HFFc6 (cell line): ENCODE measurements at places on chromosomes 5 and 9. TPM values are rescaled to one million over a fixed set of nuclear protein-coding genes. Genes with fewer than 3 reads are reported as not detected.

GRCh38 chr9:125400725-125401716 lies 139.4 kb downstream of the GAPVD1 start:
- no peak for DNase-seq
- H3K4me1 ChIP-seq = peaks cover 5% of the 10 kb centered on the region
- H3K27ac ChIP-seq = no peak overlapping the region
- H3K4me3 ChIP-seq = no peak overlapping the region
- no peaks in the 10 kb centered on the region for H3K36me3 ChIP-seq

- no peak overlapping the region for H3K27ac ChIP-seq
- no peak overlapping the region for H3K4me3 ChIP-seq
- peaks cover 11% of the 10 kb centered on the region; the same call in 1 of the 2 replicates for H3K36me3 ChIP-seq
- no peaks in the 10 kb centered on the region for H3K4me1 ChIP-seq
- peaks cover 1% of the 10 kb centered on the region for H3K27me3 ChIP-seq
- no peak for DNase-seq
These were observed 363 bp downstream of the ZNF454 start for GRCh38 chr5:178941361-178941760.

DNA sequence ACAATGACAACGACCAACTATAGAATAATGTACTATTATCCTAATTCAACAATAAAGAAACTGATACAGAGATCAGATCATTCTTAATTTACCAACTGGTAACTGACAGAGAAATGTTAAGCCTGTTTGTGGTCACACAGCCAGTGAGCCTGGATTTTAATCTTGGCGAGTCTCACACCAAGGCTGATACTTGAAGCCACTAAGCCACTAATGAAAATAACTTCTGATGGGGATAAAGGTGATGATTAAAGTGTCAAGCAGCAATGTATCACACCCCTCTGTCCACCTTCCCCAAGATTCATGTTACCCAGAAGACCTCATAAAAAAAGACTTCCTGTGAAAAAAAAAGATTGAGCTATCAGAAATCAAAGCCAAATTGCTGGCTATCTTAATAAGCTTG lies 350.5 kb downstream of the SPOCK1 start:
- H3K27ac ChIP-seq = no peak overlapping the region
- H3K4me1 ChIP-seq = peaks cover 48% of the 10 kb centered on the region
- H3K36me3 ChIP-seq = no peaks in the 10 kb centered on the region
- DNase-seq = no peak
- peaks cover 7% of the 10 kb centered on the region; the same call in 1 of the 2 replicates for H3K27me3 ChIP-seq

GRCh38 chr9:133276001-133276884 lies 1.2 kb upstream of the ABO start:
- DNase-seq = no peak
- H3K27ac ChIP-seq = no peak overlapping the region
- H3K27me3 ChIP-seq = peaks cover 55% of the 10 kb centered on the region
- H3K4me3 ChIP-seq = no peak overlapping the region
- H3K36me3 ChIP-seq = no peaks in the 10 kb centered on the region

GRCh38 chr5:33275391-33275790 lies 165.4 kb upstream of the TARS1 start:
- H3K27ac ChIP-seq = no peak overlapping the region; the same call in 1 of the 2 replicates
- DNase-seq = no peak
- H3K27me3 ChIP-seq = no peaks in the 10 kb centered on the region; the same call in 1 of the 2 replicates
- H3K4me1 ChIP-seq = peaks cover 61% of the 10 kb centered on the region
- no peak overlapping the region for H3K4me3 ChIP-seq

Gene TAF11L10
- not detected in 3 replicates for total RNA-seq

DNA sequence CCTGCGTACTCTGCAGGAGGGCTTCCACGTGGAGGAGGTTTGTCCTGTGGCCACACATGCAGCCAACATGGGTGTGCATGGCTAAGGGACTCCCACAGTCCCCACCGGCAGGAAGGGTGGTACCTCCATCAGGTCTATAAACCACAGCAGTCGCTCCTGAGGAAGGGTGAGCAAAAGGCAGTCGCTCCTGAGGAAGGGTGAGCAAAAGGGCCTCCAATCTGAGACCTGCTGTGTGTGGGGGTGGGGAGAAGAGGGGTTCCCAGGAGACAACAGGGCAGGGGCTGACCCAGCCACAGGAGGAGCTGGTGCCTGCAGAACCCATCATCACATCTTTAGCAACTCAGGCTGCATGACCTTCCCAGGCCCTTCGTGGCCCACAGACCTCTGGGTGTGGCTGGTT lies 30.3 kb upstream of the AKNA start:
- H3K36me3 ChIP-seq = no peaks in the 10 kb centered on the region
- no peak overlapping the region for H3K4me3 ChIP-seq
- H3K4me1 ChIP-seq = peaks cover 27% of the 10 kb centered on the region
- H3K27ac ChIP-seq = no peak overlapping the region

Gene RANBP3L
- not detected in 3 replicates for total RNA-seq

- H3K27me3 ChIP-seq = peaks cover 2% of the 10 kb centered on the region
- no peak for DNase-seq
- no peak overlapping the region for H3K27ac ChIP-seq
- no peak overlapping the region for H3K4me3 ChIP-seq
These were observed 65.5 kb upstream of the SYNPO start for GRCh38 chr5:150574818-150575547.

Gene RASGEF1C
- not detected in 3 replicates for total RNA-seq

Gene FAM221B
- total RNA-seq = not detected in 3 replicates

DNA sequence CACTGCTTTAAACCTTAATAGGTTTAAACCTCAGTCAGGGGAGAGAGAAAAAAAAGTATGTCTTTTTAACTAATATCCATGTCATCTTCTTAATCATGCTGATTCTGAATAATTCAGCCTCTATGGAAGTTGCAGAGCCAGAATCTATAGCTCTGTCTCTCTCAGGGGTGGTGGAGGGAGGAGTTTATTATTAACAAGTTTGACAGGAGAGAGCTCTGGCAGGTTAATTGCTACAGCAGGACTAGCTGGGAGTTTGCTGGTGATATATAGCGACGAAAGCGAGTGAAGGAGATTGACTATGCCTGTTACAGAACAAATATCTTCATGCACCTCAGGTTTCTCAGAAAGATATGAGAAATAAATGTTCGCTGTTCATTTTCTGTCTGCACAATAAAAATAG lies 586.4 kb downstream of the TLE4 start:
- no peak overlapping the region for H3K27ac ChIP-seq
- peaks cover 20% of the 10 kb centered on the region for H3K4me1 ChIP-seq
- no peak for DNase-seq
- H3K27me3 ChIP-seq = peaks cover 8% of the 10 kb centered on the region
- H3K4me3 ChIP-seq = peak overlapping the region; percentile 33; the same call in 1 of the 2 replicates

DNA sequence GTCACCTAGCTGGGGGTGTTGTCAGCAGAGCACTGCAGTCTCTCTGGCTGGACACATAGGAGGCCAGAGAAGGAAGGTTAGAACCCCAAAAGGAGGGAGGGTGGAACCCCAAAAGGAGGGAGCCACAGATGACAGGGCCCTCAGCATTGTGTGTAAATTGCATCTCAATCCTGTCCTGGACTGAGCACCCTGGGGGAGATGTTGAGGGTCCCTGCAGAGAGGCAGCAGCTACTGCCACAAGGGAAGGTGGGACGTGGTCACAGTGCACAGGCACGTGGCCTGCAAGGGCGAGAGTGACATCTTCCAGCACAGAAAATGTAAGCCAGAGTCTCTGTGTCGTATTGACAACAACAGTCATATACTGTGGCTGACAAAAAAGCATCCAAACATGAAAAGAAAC lies 36.5 kb upstream of the CEP72 start:
- no peaks in the 10 kb centered on the region for H3K4me1 ChIP-seq
- H3K36me3 ChIP-seq = no peaks in the 10 kb centered on the region
- DNase-seq = no peak
- H3K27me3 ChIP-seq = peaks cover 49% of the 10 kb centered on the region
- no peak overlapping the region for H3K27ac ChIP-seq

DNA sequence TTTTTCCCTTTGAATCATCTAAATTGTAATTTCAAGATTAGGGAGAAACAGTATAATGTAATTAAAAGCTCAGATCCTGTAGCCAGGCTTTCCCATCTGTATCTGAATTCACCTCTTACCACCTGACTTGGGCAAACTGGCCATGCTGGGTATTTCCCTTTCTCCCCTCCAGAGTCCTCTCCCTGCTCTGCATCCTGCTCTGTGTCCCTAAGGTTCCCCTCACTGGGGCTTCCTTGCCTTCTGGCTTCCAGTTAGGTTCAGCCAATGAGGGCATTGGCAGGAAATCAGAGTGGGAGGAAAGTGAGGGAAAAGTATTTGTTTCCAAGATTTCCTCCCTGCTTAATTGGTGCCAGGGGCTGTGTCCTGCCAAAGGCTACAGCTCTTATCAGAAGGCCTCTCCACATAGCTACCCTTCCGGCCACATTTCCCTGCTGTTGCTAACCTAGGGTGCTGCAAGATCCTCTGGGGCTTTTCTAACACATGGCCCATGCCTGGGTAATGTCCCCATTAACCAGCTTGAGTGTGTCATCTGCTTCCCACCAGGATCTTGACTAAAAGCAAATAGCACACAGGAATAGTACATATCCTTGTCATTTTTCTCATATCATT lies 51.0 kb upstream of the MPDZ start:
- no peaks in the 10 kb centered on the region; the same call in 1 of the 2 replicates for H3K27me3 ChIP-seq
- no peaks in the 10 kb centered on the region for H3K36me3 ChIP-seq
- DNase-seq = no peak
- H3K4me3 ChIP-seq = no peak overlapping the region

- H3K27ac ChIP-seq = no peak overlapping the region
- no peaks in the 10 kb centered on the region for H3K4me1 ChIP-seq
- DNase-seq = no peak
- no peak overlapping the region for H3K4me3 ChIP-seq
- H3K27me3 ChIP-seq = no peaks in the 10 kb centered on the region
These were observed 69.8 kb downstream of the ASTN2 start for GRCh38 chr9:117344892-117345660.

GRCh38 chr5:78761840-78762239 lies 113.3 kb upstream of the LHFPL2 start:
- H3K4me1 ChIP-seq = peaks cover 20% of the 10 kb centered on the region
- no peak overlapping the region for H3K27ac ChIP-seq
- H3K36me3 ChIP-seq = peaks cover 11% of the 10 kb centered on the region
- DNase-seq = no peak

DNA sequence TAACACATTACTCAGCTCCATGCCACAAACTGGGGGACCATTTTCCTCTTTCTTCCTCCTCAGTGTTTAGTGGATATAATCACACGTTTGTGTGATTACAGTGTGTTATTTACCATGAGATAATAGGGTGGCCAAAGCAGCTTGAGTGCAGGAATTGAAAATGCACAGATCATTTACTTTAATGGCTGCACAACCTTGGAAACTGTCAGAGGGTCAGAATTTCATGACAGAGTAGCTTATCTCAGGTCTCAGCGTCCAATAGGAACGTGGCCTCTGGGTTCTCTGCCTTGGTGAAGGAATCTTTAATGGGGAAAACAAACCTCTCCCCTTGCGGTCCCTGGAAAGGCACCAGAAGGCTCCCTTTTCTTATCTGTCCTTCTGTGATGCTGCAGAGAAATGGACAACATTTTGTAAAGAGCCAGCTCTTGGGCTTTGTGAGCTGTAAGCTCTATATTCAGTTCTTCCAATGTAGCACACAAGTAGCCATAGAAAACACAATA lies 87.4 kb upstream of the CD180 start:
- no peak overlapping the region for H3K27ac ChIP-seq
- H3K4me3 ChIP-seq = no peak overlapping the region
- no peak for DNase-seq

- peaks cover 3% of the 10 kb centered on the region for H3K27me3 ChIP-seq
- no peaks in the 10 kb centered on the region for H3K4me1 ChIP-seq
- H3K27ac ChIP-seq = no peak overlapping the region
- H3K36me3 ChIP-seq = no peaks in the 10 kb centered on the region
- DNase-seq = no peak
These were observed 592.4 kb downstream of the CSNK1G3 start for GRCh38 chr5:124104344-124104743.

DNA sequence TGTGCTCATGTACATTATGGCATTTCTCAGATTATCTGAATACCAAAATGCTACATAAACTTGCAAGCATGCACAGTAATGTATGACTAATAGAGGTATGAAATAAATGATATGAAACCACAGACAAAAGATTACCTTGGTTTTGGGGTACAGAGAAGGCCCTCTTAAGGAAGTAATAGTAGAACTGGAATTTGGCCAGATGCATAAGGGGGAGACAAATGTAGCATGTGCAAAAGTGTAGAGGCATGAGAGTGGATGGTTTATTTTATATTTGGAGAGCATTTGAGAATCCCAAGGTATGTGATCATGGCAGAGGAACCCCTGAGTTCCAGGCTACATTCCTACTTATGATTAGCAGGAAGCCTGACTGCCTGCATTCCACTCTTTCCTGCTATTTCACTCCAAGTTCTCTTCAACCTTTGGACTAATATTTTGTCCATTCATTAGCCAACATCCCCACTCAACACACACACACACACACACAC lies 74.2 kb downstream of the MAMDC2 start:
- H3K27ac ChIP-seq = peak overlapping the region; percentile 45
- H3K36me3 ChIP-seq = peaks cover 4% of the 10 kb centered on the region; the same call in 1 of the 2 replicates
- DNase-seq = peak; percentile 45

DNA sequence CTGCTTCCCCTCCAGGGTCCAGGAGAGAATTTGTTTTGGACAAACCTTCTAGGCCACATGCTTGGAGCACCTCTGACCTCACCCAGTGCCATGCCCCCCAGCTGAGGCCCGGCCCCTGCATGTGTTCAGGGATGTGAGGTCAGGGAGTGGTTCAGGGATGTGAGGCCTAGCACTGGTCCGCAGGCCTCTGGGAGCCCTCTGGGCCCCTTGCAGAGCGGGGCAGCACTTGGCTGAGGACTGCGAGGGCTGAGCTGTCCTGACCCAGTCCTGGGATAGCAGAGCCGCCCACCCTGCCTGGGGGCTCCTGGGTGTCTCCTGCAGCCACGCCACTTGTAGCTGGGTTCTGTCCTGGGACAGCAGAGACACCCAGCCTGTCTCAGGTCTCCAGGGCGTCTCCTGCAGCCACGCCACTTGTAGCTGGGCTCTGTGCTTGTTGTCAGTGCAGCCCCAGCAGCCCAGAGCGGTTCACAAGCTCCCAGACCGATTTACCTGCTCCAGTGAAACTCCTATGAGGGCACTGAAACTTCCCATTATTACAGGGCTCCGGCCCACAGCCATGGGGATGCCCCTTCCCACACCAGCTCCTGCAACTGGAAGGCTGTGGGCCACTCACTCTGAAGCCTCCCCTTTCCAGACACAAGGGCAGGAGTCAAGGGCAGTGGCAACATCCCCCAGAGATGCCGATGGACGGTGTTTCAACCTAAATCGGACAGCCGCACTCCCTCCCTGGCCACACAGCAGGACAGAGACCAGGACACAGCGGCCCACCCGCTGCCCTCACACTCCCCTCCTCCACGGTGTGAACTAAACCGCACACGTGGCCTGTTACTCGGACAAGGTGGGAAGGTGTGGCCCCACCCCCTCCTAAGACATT lies 5.4 kb upstream of the CEP72 start:
- H3K27me3 ChIP-seq = peaks cover 38% of the 10 kb centered on the region
- no peak for DNase-seq
- H3K36me3 ChIP-seq = no peaks in the 10 kb centered on the region
- H3K27ac ChIP-seq = no peak overlapping the region
- H3K4me1 ChIP-seq = peaks cover 5% of the 10 kb centered on the region; the same call in 1 of the 2 replicates
